Left lobe of liver (tissue), 2 donors: ENCODE measurements at places on chromosomes 7 and 10. TPM values are rescaled to one million over a fixed set of nuclear protein-coding genes. Genes with fewer than 3 reads are reported as not detected.

IGFBP1 gene
- 13.7 TPM for total RNA-seq

- no peak for DNase-seq
These were observed 130.3 kb upstream of the WNT16 start for GRCh38 chr7:121198502-121198901.

GRCh38 chr10:12568391-12569009, 219.2 kb downstream of the CAMK1D start:
- no peak for DNase-seq

DNA sequence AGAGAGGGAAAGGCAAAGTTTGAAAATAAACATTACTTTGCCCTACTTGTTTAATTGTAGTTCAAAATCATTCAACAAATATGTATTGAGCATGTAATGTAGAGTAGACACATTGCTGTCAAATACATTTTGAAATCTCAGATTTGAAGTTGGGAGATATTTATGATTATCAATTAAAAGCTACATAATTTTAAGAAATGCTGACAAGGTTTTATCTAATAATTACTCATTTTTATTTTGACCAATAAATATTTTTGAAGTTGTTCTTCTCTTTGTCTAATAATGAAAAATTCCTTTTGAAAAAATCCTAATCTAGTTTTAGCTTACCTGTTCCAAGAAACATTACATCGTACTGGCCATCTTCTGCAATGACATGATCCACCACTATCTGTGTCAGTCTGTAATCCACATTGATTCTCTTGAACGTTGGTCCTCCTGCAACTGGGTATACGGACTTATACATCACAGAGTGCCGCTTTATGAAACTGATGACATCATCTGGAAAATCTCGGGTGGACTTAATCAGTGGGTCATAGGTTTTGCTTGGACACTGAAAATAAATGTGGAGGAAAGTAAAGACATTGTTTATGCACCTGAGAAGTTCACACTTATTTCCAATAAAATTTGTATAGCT, 164.7 kb downstream of the SEMA3D start:
- DNase-seq, result no peak

- no peak for DNase-seq
These were observed 21.2 kb upstream of the ENO4 start for GRCh38 chr10:116828116-116828515.

DNA sequence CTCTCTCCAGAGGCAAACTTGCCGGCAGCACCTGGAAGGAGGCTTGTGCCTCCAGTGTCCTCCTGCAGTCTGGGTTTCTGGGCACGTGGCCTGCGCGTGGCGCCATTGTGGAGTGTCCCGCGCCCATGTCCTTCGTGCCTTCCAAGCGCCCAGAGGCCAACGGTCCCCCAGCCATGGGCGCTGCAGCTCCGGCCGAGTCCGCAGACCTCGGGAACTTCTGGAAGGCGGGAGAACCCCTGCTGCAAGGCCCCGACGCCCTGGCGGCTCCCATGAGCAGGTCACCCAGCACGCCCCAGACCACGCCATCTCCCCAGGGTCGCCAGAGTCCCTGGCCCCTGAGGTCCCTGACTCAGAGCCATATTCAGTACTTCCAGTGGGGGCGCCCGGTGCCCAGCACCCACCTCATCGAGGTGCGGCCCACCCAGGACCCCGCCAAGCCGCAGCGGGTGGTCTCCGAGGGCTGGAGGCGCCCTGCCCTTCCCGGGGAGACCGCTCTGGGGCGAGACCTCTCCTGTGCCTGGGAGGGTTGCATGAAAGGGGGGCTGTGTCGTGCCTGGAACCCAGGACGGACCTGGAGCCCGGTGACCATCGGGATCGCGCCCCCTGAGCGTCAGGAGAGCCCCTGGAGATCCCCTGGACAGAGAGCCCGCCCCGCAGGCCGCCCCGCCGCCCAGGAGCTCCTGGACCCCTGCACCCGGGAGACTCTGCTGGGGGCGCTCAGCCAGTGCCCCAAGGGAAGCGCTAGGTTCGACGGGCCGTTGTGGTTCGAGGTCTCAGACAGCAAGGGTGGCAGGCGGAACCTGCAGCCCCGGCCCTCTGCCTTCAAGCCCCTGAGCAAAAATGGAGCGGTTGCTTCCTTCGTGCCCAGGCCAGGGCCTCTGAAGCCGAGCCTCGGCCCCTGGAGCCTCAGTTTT, at the start of gene POM121L12:
Gene POM121L12 (plus strand): TSS at position 135 of the 914 bp plus-strand sequence. CDS start 39 bp downstream, at position 174.
- no peak for DNase-seq
